AG04450 (cell line): ENCODE measurements at places on chromosomes 4 and X. TPM values are rescaled to one million over a fixed set of nuclear protein-coding genes. Genes with fewer than 3 reads are reported as not detected.

Gene HSFX4
- polyA plus RNA-seq, result not detected in 2 replicates

DNA sequence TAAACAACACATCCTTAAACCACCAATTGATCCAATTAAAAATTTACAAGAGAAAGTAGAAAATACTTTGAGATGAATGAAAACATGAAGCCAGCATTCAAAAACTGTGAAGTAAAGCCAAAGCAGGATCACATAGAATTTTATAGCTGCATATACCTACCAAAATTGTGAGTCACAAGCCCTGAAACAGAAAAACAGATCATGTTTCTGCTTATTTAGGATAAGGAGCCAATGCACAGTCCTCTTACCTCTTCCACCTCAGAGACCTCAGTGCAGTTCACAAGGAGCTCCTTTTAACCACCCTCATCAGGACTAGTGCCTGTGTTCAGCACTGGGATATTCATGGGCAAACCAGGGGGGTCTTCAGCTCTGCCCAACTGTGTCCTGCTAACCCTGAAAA, 386.7 kb downstream of the TECRL start:
- no peak for DNase-seq

DNA sequence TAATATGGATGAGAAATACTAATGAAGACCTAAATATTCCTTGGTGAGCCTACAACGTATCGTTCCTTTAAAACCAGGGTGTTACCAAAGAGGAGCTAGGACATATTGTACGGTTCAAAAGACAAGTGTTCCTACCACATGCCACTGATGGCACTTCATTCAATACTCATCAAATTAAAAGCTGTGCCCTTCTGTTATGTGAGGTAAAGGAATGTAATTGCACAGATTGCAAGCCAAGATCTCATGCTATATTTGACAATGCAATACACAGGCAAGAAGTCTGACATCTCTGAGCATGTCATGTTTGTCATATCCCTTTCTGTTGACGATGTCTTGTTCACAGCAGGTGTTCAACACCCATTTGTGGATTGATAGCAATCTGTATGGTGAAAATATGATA, 6.9 kb downstream of the FGF13 start:
- DNase-seq, result no peak

DNA sequence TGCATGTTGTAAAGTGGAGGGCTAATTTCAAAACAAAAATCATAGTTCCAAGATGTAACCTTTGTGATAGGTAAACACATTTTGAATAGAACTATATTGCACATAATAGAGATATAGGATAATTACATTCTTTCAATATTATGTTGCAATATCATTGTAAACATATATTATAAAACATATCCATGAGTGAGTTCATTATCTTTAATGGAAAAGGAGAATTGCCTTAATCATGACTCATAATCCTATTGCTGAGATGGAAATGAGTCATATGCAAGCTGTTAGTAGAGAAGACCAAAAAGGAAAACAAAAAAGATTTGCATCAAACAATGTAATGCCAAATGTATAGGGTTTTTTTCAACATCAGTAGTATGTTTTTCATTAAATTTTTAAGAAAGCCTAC, 73.7 kb upstream of the WDR44 start:
- DNase-seq, result no peak

- DNase-seq, result no peak
Observed at GRCh38 chr4:48017108-48017571, 568 bp downstream of the NIPAL1 start.
